ENCODE measurements at places on chromosomes 3 and 15.

- no peak for DNase-seq
Observed at GRCh38 chr3:78003090-78003489, 963.2 kb downstream of the ROBO2 start.

- DNase-seq, result no peak
Observed at GRCh38 chr15:50134524-50135024, 15.5 kb upstream of the ATP8B4 start.

GRCh38 chr3:49928481-49929017 lies 1.1 kb downstream of the MON1A start:
- no peak for DNase-seq

DNA sequence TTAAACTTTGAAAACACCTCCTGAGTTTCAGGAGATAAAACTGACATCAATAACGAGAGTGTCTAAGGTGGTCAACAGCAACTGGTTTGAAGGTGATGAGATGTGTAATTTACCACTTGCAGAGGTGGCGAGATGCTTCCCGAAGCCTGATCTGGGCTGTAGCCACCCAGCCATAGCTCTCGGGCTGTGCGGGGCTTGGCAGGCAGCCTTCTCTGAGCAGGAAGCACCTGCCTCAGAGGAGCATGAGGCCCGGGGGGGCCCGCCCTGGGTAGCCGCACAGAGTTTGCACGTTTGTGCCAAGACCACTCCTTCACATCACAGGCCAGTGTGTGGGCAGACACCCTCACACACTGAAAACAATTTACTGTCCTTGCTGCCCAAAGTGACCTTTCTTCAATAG lies 220.3 kb downstream of the CACNA2D3 start:
- no peak for DNase-seq

DNA sequence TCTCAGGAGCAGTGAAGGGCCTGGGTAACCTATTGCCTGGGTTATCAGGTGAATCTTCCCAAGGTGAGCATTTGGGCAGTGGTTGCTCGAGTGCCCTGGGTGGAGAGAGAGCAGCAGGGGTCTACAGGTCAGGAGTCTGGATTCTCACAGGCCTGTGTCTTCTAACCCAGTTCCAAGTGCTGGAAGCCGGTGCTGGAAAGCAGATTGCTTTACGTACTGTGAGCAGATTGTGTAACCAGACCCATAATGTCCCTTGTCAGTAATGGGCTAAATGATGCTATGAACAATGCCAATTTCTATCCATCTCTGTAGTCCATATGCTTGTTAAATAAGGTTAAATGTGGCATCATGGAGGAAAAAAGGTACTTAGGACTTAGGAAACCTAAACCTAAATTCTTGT lies 106.5 kb downstream of the TPRG1 start:
- no peak for DNase-seq

DNA sequence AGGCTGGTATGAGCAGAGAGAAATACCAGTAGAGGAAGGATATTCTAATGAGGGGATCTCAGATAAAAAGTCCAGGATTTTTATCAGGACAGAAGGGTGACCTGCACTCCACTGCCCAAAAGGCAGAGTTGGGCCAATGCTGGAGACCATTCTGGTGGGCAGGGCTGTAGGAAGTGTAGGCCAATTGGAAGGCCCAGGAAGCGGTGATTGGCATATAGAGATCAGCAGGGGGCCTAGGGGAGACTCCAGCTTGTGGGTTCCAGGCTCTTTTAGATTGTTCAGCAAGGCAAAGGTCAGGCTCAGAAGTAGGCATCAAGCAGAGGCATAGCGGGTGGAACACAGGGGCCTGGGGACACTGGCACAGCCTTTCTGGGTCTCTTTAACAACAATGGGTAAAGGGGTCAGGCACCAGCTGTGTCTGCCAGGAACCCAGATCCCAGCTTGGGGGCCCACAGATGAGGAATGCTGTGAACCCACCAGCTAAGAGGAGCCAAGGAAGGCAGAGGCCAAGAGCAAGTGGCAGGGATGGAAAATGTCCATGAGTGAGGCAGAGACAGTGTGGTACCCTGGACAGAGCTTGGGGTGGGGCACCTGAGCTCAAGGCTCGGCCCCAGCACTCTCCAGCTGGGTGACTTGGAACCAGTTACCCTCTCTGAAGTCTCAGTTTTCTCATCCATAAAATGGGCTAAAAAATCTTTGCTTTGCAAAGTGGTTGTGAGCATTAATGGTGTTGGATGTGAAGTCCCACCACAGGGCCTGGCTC lies 27.0 kb upstream of the RASGRF1 start:
- peak; percentile 46 for DNase-seq

DNA sequence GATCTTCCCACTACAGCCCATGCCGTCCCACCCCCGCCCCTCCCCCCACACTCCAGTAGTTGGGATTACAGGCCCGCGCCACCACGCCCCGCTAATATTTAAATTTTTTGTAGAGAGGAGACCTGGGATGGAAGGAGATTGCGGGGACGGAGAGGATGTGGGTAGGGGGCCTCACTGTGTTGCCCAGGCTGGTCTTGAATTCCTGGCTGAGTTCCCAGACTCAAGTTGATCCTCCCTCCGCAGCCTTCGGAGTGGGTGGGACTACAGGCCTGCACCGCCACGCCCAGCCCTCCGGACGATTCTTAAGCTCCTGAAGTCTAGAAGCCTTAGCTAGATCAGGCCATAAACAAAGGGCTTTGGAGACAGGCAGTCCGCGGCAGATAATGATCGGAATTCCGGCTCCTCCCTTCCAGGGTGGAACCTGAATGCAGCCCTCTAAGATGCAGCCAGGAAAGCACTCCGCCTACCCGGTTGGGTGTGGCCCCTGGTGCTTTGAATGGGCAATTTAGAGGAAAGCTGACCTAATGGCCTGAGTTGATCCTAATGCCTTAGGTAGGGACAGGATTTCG lies at the start of gene DPPA2:
TSS of gene DPPA2 (minus strand) at position 356 of the 569 bp plus-strand sequence. CDS start 1,975 bp downstream, outside the sequence.
- DNase-seq, result peak; percentile 90

- DNase-seq, result no peak
Observed at GRCh38 chr3:104614564-104614963, 752.1 kb upstream of the ALCAM start.

- DNase-seq, result peak; percentile 55
Observed at GRCh38 chr3:42819351-42819965, 10.2 kb downstream of the ACKR2 start.

GRCh38 chr3:124797426-124797945 lies 67.2 kb downstream of the UMPS start:
- DNase-seq, result no peak

DNA sequence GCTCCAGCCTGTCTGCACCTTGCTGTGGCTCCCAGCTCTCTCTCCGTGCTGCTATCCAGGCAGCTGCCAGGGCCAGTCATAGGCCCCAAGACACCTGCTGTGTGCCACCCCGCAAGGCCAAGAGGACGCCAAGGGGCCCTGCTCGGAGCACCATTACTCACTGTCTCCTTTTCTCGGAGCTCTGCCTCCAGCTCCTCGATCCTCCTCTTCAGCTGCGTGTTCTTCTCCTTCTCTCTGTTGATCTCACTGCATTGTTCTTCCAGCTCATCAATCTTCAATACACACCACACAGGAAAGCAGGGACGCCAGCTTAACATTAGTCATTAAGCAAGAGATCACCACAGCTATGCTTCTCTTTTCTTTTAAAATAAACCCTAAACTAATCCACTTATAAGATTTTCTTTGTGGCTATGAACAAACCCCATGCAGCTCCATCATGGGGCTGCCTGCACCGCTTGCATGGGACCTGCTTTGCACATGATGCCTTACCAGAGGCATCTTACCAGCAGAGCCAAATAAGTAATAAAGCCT lies 42.6 kb downstream of the WHAMM start:
- DNase-seq, result no peak
